ENCODE measurements at places on chromosomes 11 and 22.
A peak's percentile ranks its signal among the peaks of the same experiment; 100 is the strongest.

- no peak for DNase-seq
Measured at GRCh38 chr22:37972527-37972926, 11.8 kb downstream of the SOX10 start.

GRCh38 chr11:88246696-88247095 lies 71.5 kb upstream of the RAB38 start:
- DNase-seq = no peak

DNA sequence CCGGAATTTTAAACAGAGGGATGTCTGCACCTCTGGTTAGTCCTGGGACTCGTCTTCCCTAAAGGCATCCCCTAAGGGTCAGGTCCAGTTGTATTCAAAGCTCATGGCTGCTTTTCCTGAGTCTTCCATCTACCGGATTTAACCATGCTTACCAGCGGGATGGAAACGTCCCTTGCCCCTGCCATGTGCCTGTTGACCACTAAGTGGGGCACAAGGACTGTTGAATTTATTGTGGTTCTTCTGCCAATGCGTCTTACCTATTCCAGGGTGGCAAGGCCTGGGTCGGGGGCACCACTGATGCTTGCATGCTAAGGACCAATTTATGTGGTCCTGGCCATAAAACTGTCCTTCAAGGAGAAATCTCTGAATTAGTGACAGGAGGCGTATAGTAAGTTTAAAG lies 25.6 kb downstream of the ANKRD42 start:
- DNase-seq = peak; percentile 6

DNA sequence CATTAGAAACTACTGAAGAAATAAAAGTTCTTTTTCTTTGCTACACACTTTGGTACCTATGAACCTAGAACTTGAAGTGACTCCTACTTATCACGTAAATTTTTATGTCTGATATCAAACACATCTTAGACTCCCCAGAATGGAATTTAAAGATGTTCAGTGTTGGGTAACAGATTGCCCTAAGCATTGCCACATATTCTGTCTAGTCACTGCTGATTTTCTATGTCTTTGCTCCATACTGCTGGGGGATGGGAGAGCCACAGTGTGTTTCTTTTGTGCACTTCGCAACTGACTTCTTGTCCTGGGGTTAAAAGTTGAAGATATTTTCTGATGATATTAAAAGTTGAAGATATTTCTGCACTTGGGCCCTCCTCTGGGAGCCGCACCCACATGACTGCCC lies 19.4 kb upstream of the MYO18B start:
- no peak for DNase-seq

DNA sequence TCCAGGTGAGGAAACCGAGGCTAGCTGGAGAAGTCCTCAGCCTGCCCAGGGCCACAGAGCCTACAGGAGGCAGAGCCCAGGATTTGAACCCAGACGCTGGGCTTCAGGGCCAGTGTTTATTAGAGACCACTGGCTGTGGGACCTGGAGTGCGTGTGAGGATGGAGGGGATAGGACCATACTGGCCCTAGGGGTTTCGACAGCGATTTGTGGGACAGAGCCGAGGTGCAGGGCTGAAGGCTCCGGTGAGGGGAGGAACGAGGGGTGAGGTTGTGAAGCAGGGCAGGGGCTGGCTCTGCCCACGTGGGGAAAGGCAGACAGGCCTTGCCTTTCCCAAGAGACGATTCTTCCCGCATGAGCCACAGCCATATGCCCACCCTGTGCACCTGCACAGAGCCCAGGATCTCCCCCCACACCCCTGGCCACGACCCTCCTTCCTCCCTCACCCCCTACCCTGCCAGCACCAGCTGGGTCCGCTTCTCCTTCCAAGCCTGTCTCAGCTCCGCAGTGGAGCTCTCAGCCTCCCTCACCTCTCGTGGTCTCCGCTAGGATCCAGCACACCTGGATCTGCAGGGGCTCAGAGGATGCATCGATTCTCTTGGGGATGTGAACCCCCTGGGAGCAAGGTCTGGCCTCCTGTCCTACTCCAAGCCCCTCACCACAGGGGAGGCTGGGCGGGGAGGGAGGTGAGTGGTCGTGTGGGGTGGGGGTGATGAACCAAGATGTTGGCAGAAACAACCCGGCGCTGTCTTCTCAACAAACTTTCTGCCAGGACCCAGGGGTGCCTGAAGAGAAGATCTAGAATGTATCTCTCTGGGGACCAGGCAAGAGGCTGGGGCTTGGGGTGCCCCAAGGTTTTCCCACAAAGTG lies 58.4 kb downstream of the RTL6 start:
- DNase-seq = no peak

GRCh38 chr22:40178417-40179409 lies 988 bp downstream of the TNRC6B start:
- DNase-seq = peak; percentile 64

- no peak for DNase-seq
Measured at GRCh38 chr11:115653926-115654325, 149.7 kb upstream of the CADM1 start.

DNA sequence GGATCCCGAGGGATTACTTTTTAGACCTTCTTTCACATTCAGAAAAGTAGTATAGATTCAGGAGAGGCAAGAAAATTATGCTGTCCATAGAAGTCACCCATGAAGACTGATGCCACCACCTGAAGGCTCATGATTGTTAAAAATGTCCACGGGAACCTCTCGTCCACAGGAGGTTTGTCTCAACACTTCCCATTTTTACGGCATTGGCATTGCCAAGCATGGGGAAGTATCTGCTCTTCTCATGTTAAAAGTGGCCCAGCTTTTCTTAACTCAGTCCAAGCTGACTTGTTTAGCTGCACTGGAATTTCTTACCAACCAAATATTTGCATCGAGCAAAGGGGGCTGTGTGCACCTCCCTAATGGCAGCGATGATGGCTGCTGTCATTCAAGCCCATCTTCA lies 9.6 kb downstream of the CDPF1 start:
- DNase-seq = no peak

DNA sequence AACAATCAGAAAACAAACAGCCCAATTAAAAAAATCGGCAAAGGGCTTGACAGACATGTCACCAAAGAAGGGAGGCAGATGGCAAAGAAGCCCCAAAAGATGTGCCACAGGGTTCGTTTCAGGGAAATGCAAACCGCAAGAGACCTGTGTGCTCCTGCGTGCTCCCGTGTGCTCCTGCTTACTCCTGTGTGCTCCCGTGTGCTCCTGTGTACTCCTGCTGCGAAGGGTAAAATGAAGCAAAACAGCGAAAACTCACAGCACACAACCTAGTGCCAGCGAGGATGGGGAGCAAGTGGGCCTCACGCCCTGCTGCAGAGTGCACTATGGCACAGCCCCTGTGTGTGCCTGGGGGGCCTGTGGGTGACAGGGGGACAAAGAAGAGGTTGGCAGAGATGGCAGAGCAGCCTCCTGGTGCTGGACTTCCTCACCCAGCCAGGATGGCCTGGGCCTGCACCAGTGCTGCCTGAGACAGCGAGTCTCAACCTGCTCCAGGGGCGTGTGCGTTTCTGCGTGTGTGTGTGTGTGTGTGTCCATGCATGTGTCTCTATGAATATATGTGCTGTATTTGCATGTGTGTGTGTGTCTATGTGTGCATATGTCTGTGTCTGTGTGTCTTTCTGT lies 14.0 kb downstream of the ASCL2 start:
- no peak for DNase-seq

- DNase-seq = peak; percentile 27
Measured at GRCh38 chr11:77151804-77152509, 23.9 kb downstream of the MYO7A start.

- peak; percentile 60 for DNase-seq
Measured at GRCh38 chr11:833114-833791, 501 bp downstream of the CD151 start.

GRCh38 chr11:132941024-132941646 lies 591.2 kb downstream of the OPCML start:
- peak; percentile 22 for DNase-seq

GRCh38 chr11:62462508-62462892 lies 43.7 kb downstream of the SCGB1A1 start:
- DNase-seq = peak; percentile 48

DNA sequence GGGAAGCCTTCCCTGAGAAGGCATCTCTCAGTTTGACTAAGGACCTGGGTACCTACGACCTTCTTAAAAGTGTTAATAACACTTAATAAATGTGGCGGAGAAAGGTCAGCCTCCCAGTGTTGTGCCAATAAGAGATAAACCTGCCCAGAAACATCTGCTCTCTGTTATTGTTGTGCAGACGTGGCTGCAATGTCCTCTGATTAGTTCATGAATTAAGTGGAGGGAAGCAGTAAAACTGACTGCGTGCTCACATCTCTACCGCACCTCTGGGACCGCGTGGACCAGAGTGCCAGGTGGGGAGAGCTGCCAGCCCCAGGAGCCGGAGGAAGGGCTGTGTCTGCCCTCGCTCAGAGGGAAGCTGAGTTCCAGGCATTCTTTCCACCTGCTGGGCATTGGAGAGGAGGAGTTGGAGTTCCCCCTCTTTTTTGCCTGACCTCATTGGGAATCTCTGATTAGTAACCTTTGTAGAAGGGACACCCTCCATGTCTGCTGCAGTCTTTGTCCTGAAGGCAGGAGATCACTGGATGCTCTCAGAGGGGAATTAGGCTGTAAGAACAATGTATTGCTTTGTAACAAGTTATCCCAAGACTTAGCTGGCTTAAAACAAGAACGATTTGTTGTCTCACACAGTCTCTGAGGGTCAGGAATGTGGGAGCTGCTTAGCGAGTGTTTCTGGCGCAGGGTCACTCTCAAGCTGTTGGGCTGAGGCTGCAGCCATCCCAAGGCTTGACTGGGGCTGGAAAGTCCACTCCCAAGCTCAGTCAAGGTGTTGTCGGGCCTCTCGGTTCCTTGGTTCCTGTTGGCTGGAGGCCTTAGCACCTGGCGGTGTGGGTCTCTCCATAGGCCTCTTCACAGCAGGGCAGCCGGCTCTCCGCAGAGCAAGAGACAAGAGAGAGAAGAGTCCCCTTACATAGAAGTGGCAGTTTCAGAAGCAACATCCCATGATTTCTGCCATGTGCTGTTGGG lies 247.6 kb upstream of the TBCEL start:
- no peak for DNase-seq

GRCh38 chr11:87203907-87204602 lies 166.3 kb downstream of the TMEM135 start:
- no peak for DNase-seq

- no peak for DNase-seq
Measured at GRCh38 chr11:79592824-79593223, 152.0 kb upstream of the TENM4 start.

- no peak for DNase-seq
Measured at GRCh38 chr11:8025123-8025522, 38.0 kb downstream of the EIF3F start.
